Choroid plexus epithelial cell (primary cell): ENCODE measurements at places on chromosomes 1 and 21.

DNA sequence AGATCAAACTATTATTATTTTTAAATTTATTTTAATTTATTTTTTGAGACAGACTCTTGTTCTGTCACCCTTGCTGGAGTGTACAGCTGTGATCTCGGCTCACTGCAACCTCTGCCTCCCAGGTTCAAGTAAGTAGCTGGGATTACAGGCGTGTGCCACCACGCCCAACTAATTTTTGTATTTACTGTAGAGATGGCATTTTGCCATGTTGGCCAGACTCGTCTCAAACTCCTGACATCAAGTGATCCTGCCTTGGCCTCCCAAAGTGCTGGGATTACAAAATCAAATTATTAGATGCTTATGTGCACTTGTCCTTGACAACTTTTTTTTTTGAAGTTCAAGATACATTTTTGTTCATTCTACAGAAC lies 15.4 kb downstream of the LIN9 start:
- DNase-seq: no peak

DNA sequence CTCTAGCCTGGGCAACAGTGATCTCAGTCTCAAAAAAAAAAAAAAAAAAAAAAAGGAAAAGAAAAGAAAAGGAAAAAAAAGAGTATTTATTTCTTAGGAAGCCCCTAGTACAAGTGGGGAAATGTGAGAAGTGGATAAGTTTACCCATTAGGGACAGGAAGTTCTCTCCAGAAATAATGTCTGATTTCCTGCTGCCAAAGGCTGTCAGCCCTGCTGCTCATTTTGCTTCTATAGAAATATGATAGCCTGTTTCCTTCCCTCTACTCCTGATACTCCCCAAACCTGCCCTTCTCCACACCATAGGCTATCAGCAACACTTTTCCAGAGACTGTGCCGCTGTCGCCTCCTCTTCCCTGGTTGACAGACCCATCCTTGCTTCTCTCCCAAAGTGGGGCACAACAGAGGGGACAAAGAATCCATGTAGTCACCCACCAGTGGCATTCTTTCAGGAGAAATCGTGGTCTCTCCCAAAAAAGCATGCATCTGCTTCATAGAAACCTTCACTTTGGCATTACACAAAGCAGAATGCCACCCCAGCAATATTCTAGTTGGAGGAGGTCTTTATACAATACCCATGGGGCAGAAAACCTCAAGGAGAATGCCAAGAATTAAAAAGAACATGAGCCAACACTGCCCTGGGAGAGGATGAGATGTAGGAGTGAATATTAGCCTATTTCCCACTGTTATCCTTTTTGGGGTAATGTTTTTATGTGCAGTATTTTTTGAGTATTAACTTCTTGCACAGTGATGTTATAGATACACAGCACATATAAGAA lies 166.3 kb upstream of the NR5A2 start:
- DNase-seq: no peak

DNA sequence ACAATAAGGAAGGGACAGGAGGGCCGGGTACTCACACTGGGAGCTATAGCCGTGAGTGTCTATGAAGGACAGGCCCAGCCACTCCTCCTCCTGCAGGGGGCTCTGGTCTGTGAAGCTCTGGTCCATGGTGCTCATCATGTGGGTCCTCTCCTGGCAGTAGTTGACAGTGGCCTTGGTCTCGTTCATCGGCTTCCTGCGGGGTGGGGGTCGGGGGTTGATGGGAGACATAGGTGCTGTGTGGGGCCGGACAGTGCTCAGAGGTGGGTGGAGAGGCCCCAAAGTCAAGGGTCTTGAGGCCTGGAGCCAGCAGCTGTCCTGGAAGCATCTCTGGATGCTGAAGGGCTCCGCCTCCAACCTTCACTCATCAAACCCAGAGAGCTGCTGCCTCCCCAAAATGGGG lies 260.4 kb downstream of the PTPRU start:
- DNase-seq: no peak

- peak; percentile 74 for DNase-seq
Measured at GRCh38 chr1:167533851-167534300, 15.5 kb upstream of the CD247 start.

GRCh38 chr1:24020025-24020424 lies 39.9 kb upstream of the SRSF10 start:
- DNase-seq: peak; percentile 75

GRCh38 chr1:15918962-15919715 lies 56.8 kb downstream of the ZBTB17 start:
- peak; percentile 86 for DNase-seq

DNA sequence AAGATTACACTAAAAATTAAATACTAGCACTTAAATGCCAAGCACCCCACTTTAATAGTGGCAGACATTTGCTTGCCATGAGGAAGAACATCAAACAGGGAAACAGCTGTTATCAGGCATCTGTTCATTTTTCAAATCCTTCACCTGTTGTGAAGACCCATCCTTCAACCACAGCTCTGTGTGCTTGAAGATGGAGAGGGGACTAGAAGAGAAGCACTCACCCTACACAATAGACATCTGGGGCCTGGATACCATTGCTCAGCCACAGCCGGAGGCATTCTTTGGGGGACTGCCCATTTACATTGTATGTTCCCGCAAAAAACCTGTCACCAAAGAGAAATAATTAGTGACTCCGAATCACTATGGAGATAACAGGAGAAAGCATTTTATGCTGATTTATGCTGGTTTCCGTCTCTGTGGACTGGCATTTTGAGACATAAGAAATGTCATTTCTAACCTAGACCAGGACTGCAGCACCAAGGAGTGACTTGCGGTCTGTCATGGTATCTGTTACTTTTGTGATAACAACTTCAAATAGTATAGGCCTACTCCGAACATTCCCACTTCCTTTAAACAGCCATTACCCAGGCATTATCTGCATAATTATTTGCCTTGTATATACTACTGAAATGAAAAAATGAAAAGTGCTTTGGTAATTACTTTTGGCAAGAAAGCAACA lies 28.8 kb upstream of the MTF1 start:
- no peak for DNase-seq

DNA sequence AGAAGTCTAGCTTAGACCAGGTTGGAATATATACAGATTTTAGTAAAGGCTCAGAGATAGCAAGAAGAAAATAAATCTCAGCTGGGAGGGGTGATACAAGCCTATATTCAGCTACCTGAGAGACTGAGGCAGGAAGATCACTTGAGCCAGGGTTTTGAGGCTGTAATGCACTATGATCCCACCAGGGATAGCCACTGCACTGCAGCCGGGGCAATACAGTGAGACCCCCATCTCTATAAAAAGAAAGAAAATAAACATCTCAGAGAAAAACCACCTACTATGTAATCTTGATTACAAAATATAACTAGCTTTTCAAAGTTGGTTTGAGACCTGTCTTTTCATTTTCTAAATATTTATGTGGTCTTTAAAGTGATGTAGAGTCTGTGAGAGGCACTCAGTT lies 47.7 kb downstream of the IL23R start:
- no peak for DNase-seq

- DNase-seq: no peak
Measured at GRCh38 chr1:210777914-210778313, 356.0 kb downstream of the KCNH1 start.

- no peak for DNase-seq
Measured at GRCh38 chr21:46492851-46493250, 34.2 kb downstream of the DIP2A start.

DNA sequence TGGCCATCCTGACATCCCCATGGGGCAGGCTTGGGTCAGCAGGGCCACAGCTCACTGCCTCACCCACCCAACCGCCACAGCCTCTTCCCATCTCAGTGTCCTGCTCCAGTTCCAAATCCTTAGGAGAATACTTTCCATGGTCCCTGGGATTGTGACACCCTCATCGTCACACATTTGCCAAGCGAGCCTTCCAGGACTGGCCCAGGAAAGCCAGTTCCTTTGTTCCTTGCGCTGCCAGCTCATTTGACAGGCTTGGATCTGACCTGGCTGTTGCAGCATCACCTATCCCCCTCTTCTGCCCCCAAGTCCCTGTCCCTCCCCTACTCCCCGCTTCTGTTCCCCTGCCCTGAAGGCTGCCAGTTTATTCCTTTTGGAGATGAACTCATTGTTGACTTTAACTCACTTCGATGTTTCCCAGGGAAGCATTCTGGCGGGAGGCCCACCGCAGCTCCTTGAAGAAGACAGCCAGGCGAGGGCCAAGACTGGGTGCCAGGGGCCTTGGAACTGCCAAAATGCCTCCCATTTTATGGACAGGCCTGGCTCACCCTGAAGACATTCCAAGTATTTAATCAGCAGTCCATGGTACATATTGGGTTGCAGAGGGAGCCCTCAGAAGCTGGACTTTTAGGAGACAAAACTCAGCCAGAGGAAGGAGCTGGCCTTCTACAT lies 10.2 kb upstream of the GNL2 start:
- peak; percentile 1 for DNase-seq

DNA sequence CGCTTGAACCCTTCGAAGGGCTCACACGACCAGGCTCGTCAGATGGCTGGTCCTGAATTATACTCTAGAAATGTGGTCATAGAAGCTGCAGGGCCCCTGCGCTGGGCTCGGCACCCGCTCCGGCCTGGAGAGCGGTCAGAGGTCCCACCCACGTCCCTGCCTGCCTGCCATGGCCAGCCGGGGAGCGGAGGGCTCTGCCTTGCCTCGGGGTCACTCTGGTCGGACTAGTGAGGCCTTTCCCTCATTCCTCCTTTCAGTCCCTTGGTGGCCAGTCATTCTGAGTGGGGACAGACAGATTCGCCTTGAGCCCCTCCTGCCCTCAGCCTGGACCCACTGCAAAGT lies 529 bp upstream of the MARCKSL1 start:
- no peak for DNase-seq

- peak; percentile 24 for DNase-seq
Measured at GRCh38 chr1:199522338-199522737, 505.2 kb upstream of the NR5A2 start.

DNA sequence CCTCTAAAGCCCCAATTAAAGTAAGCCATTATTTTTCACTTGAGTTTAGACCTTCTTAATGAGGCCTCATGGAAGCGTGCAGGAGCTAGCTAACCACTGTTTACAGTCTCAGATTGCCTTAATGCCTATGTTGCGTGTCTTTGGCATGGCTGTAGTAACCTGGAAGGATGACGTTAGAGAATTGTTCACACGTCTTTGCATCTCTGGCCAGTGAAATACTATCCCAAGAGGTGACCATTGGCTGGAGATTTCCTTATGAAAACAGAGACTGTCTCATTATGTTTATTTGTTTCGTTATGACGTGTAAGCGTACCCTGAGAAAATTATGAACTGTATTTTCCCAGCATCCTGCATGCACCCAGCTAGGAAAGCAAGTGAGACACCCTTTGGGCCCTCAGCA lies 18.6 kb upstream of the BMP8A start:
- peak; percentile 57 for DNase-seq

GRCh38 chr1:49297783-49298182 lies 521.1 kb upstream of the BEND5 start:
- DNase-seq: peak; percentile 0

GRCh38 chr1:25711555-25712298 lies 88.3 kb upstream of the SELENON start:
- peak; percentile 84 for DNase-seq

- no peak for DNase-seq
Measured at GRCh38 chr1:47834326-47834725, 162.9 kb downstream of the TRABD2B start.

DNA sequence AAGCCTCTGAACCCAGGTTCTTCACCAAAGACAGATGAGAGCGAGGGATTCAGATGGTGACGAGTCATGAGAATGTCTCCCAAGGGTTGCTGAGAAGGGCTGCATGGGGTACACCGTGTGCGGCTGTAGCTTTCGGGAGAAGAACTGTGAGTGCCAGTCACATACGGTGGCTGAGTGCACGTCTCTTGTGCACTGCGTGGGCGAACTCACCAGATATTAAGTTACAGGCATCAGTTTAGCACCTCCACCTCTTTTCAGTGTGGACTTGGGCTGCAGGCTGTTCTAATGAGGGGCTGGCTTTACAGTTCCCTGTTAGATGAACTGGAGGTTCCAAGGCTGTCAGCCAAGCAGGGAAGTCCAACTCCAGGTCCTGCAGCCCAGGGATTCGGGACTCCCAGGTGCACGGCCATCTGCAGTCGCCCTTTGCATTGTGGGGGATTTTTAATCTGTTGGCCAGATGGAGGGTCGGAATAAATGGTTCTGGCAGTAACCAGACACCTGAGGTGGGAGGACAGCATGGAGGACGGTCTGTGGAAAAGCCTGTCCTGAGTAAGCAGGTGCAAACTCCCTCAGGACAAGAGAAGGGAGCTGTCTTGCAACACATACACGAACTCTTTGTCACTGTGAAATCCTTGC lies 26.5 kb upstream of the AVPR1B start:
- no peak for DNase-seq

- DNase-seq: no peak
Measured at GRCh38 chr1:168843401-168843800, 114.4 kb upstream of the DPT start.

- DNase-seq: no peak
Measured at GRCh38 chr1:91015358-91015780, 6.5 kb downstream of the ZNF644 start.

DNA sequence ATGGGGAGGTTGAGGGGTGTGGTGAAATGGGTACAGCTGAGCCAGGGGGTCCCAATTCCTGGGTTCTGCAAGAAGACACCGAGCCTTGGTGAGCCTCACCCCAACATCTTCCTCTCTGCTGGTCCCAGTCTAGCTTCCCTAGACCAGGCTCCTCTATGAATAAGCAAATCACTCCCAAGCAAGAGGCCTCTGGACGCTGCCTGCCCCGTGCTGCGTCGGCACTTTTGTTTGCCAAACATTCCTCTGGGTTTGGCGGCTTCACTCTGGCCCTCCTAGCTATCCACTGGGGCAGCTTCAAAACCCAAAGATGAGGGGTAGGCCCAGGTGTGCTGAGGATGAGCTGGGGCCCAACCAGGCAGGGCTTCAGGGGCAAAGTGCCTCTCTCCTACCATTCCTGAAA lies 137.1 kb upstream of the CD34 start:
- DNase-seq: peak; percentile 41
